Activated T-helper 17 cell treated with anti-CD3 and anti-CD28 coated beads, Interleukin-2, amount 50 U/mL, for 72 hours (primary cell): ENCODE measurements at places on chromosomes 2 and 18. TPM values are rescaled to one million over a fixed set of nuclear protein-coding genes. Genes with fewer than 3 reads are reported as not detected.

GRCh38 chr2:173891315-173892037, 73.7 kb downstream of the SP3 start:
- ATAC-seq: no peak

- no peak for ATAC-seq
Measured at GRCh38 chr2:24259316-24259715, 84.5 kb downstream of the FAM228A start.

DNA sequence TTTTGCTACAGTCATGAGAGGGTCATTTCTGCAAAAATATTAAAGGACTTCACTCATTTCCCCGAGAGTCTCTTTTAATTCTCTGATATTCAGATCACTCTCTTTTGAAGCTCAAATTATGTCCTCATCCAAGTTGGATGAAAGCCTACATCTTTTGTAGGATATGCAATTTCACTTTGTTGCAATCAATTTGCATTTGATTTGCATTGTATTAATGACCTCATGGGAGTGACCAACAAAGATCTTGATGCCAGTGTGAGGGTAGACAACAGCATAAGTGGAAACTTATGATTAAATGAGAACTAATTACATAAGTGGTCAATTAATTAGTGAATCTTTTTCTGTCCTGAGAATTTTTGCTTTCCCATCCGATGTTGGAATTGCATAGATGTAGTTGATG, 60.3 kb upstream of the UPP2 start:
- no peak for ATAC-seq

DNA sequence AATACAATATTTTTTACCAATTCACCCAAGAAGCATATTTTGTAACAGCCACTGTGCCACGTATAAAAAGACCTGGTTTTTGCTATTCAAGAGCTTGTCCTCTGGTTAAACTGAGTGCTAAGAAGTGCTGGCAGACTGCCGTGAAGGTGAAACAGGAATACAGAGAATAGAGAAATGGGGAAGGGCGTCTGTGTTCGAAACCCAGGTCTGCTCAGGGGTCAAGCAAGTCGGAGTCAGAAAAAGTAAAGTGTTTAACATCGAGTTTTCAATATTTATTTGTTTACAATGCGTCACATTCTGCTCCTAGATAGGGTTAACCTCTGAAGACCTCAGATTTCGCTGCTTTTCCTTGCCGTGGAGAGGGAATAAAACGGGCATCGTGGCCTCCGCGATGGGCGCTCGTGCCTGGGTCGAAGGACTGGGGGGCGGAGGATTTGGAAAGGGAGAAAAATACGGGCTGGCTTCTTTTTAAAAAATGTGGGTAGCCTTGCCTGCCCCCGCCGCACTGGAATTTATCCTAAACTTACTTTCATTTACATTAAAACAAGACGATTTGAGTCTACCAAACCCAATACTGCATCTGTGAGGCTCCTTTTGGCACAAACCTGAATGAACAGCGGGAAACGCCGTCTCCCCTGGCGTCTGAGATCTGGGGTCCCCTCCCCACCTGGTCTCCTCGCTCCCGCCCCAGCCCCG, 1.1 kb upstream of the SNTG2 start:
- no peak for ATAC-seq

Gene LIMS3
- total RNA-seq: 0.65 TPM

Gene CHRNG
- not detected for total RNA-seq
